GOT3 (cell line): ENCODE measurements at places on chromosomes 3 and 15.

GRCh38 chr15:100939791-100940190 lies 20.6 kb downstream of the LRRK1 start:
- DNase-seq: no peak

- DNase-seq: no peak
These were observed 21.0 kb upstream of the CYP11A1 start for GRCh38 chr15:74388363-74388951.

DNA sequence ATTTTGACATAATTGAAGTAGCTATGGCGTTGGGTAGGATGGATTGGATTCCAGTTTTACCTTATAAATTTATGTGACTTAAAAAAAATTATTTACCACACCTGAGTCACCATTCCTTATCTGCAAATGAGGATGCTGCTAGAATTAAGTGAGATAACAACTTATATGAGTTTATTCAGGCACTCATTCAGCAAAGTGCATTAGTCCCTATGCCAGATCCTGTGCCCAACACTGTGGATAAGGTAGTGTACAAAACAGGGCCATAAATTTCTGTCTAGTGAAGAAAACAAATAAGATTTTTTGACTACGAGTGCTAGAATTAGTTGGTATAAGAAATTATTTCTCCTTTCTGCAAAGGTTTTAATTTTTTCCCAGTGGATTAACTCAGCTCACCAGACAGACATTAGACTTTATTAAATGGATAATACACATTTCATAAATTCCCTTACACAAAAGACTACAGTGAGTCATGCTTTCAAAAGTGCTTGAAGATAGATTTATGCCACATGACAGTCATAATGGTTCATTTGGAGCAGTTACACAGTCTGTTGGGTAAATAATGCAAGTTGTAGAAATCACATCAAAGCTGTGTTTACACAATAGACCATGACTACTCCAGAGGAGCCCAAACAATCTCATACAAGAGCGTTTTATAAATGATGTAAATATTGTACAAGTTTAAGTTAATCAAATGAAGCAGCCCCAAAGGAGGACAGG lies 129.9 kb upstream of the TGFBR2 start:
- no peak for DNase-seq

GRCh38 chr3:190362258-190362657 lies 25.7 kb upstream of the CLDN16 start:
- DNase-seq: no peak

- DNase-seq: no peak
These were observed 4.7 kb upstream of the ARHGEF3 start for GRCh38 chr3:56806407-56806806.

DNA sequence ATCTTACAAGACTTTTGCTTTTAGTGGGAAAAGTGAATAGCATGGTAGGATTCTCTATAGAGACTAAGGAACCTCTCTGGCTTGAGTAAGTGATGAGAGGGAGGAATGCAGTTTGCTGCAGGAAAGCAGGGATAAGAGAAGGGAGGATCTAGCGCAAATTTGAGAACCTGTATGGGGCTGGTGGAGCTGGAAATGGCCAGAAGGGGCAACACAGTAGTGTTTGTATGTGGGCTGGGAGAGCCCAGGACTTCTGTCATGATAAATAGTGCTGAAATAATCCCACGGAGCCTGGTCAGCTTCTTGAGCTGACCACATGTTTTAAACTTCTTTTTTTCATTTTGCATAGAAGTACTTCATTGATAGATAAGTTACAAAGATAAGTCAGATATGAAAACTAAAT lies 11.2 kb upstream of the SHC4 start:
- DNase-seq: no peak

GRCh38 chr3:53198256-53198977 lies 37.4 kb downstream of the PRKCD start:
- no peak for DNase-seq

DNA sequence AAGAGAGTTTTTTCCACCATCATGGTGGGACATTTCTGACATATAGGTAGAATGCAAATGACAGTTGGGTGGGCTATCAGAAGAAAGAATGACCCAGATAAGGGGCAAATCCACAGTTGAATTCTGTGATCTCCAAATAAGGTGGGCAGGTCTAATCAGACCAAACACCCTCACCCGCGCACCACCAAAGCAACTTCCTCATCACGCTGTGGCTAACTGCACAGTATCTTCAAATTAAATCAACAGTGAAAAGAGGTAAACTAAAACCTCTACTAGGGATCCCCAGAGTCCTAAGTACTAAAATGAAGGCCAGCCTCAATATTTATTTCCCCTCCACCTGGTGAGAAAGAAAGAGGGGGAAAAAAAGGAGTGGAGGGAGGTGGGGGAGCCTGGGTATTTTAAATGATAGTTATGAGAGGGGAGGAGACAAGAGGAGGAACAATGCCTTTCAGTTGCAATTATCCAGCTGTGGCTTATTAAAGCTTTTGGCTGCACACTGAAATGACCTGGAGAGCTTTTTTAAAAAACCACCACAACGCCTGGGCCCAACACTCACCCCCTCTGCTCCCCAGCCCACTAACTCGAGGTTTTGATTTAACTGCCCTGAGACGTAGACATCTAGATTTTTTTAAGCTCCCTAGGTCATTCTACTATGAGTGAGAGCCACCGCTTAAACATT lies 61.0 kb downstream of the LRIG1 start:
- no peak for DNase-seq

GRCh38 chr3:98657457-98657856 lies 64.0 kb upstream of the CPOX start:
- DNase-seq: no peak

DNA sequence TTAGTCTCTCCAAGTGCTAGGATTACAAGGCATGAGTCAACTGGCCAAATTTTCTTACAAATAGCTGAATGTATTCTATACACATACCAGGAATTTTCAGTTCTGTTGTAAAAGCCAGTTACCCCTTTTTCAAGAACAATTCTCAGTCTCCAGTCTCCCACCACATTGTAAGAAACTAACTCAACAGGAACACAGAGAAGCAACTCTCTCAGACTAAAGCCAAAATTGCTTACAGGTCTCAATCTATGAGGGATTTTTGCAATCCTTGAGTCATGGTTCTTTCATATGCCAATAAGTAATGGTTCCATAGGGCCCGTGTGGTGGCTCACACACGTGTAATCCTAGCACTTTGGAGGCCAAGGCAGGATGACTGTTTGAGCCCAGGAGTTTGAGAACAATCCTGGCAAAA lies 8.5 kb downstream of the IP6K2 start:
- no peak for DNase-seq

DNA sequence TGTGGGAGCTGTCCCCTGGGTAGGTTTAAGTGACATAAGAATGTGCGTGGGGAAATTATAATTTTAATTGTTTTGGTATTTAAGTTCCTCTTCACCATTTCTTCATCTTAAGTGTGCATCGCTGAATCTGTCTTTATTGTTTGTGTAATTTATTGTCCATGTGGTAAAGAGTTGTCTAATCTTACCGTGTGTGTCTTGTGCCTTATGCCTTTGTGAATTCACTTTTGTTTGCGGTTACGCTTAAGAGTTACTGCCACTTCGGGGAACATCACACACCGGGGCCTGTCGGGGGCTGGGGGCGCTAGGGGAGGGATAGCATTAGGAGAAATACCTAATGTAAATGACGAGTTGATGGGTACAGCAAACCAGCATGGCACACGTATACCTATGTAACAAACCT lies 767 bp downstream of the WDR48 start:
- no peak for DNase-seq

DNA sequence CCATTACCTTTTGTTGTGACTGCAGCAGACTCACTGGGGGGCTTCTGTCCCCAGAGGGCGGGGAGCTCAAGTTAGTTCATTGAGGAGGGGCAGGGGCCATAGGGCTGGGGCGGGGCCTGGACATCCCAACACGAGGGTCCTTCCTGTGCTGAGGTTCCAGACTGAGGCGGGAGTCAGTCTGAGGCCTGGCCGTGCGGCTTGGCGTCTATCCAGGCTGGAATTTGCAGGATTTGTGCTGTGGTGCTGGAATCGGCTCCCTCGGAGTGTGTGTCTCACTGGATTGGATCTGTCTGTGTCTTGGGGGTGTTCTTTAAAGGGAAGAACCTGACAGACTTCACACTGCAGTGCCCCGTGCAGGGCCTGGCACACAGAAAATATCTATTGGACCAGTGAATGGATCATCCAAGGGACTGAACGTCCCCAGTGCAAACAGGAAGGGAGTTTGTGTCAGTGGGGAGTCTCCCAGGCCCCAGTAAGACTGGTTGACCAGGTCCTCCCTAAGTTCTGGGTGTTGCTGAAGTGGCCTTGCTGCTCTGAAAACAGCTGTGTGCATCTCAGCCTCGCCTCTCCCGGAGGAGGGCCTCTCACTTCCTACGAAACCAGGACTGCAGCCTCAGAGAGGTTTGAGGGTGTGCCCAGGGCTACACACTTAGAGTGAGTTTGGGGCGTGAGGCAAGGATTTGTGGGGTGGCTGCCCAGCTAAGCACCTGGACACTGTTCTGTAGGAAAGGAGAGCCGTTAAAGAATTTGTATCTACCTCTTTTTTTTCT lies 26.1 kb downstream of the GOLGA6L2 start:
- DNase-seq: no peak

- DNase-seq: no peak
These were observed 830 bp downstream of the SLC6A11 start for GRCh38 chr3:10816863-10817253.

DNA sequence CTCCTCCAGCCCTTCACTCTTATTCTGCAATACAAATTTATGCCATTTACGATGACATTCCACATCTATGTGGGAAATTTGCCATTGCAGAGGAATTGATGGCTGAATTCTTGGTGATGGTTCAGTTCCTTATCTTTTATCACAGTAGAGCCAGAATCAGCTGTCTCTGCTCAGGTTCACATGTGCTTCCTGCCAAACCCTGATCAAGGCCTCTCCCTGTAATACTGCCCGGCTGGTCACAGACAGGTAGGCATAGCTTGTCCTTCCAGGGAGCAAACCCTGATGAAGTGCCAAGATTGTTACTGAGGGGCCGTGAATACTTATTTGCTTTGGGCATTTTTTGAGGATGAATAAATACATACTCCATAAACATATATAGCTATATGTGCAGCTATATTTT lies 450.0 kb downstream of the NSUN3 start:
- DNase-seq: no peak

DNA sequence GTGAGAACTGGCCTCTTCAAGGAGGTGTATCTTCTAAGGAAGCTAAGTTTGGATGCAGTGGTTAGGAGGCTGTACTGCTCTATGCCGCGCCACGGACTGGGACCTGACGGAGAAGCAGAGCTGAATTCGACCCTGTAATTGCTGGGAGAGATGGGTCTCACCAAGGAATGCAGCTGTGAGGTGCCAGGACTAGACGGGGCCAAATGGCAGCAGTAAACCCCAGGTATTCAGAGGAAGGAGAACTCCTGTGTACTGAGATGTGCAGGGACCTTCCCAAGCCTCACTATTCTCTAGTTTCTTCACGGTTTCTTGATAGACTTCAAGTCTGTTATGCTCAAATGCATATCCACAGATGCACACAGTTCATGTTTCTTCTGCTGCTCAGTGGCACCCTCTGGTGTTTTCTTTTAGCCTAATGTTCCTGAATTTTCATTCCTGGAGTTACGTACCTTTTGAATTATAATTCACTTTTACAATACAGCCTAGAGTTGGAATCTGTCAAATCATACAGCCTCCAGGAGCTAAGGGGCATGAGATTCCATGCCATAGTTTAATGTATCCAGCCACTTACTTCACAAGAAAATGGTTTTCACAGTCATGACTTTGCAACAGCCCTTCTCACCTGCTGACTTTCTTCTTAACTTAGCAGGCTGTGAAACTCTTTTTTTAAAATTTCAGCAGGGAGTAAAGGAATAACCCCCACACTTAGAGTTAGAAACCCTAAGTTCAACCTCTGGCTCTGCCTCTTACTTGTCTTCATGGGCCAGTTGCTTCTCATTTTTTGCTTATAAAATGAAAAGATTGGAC lies 61.8 kb downstream of the GLDN start:
- no peak for DNase-seq

- DNase-seq: no peak
These were observed 46.5 kb upstream of the SYNPR start for GRCh38 chr3:63231643-63232042.

GRCh38 chr15:38323895-38324294 lies 71.3 kb downstream of the SPRED1 start:
- no peak for DNase-seq

DNA sequence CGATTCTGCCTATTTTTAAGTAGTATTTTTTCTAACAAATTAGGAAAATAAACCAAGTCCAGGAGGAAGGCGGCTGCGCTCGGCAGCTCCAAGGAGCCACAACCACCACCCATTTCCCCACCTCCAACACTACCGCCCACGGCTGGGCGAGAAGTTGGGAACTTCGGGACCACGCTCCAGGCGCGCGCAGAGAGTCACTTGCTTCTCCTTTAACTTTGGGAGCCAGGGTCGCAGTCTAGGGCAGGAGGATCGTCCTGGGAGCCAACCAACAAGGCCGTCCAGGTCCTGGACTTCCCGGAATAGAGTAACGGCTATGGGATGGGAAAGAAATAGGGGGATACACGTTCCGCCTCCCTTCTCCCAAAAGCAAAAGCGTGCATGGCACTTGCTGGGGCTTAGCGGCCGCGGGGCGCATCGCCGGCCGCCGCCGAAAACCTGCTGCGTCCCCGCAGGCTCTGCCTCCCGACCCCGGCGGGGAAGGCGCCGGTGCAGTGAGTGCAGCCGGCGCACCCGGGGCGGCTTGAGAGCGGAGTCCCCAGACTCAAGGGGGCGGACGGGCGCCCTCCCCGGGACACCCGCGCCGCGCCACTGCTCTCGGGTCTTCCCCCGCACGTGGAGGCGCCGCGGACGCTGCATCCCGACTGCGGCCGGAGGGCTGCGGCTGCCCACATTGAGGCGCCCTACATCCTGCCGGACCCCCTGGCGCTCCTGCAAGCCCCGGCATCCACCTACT lies 699 bp downstream of the MEGF11 start:
- DNase-seq: no peak

DNA sequence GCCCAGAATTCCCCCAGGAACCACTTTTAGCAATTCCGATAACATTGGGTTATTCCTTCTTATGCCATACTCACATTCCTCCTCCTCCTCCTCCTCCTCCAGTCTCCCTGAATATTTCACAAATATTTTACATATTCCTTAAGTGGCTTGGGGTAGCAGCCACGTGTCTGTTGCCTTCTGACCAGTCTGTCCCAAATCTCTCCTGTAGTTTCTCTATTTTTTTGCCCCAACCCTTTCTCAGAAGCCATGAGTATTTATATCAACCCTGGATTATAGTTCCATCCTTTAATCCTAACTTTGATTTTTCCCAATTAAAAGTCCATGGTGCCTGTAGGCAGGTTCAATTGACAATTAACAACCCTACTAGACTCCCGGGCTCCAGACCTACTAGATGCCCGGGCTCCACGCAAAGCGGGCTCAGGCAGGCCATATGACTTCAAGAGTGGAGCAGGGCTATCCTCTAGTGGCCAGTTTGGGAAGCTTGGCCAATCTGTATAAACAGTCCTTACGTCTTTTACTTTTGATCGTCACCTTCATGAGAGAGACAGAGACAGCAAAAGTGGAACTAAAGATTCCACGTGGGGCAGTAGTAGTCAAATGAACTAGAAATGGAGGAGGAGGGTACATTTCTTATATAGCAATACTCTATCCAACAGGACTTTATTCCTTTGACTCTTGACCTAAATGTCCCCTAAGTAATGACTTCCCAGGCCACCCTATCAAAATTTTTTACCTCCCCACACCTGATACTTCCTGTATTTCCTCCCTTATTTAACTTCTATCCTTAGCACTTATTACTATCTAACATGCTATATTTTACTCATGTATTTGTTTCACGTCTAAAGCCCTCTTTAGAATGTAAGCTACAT lies 69.7 kb downstream of the USF3 start:
- DNase-seq: peak; percentile 2

- no peak for DNase-seq
These were observed 272.4 kb downstream of the THRB start for GRCh38 chr3:24222165-24222805.

GRCh38 chr15:29457729-29458128 lies 188.1 kb upstream of the NSMCE3 start:
- DNase-seq: no peak

- no peak for DNase-seq
These were observed 204.9 kb downstream of the CADPS start for GRCh38 chr3:62670351-62670750.
